ENCODE measurements at places on chromosomes 3 and 15. TPM values are rescaled to one million over a fixed set of nuclear protein-coding genes. Genes with fewer than 3 reads are reported as not detected.

The CLDN16 gene
- 0.15 TPM for total RNA-seq

The RLBP1 gene
- total RNA-seq, result not detected

The HTR3E gene
- total RNA-seq, result not detected

The INSYN1 gene
- total RNA-seq, result 0.35 TPM

The FAM240A gene
- not detected for total RNA-seq

The GOLGA8T gene
- not detected for total RNA-seq

The SPESP1 gene
- not detected for total RNA-seq

The ZMYND10 gene
- total RNA-seq, result 0.08 TPM

The KBTBD8 gene
- 2.9 TPM for total RNA-seq

The PRTG gene
- 2.1 TPM for total RNA-seq

The ACKR4 gene
- total RNA-seq, result not detected

The TEX55 gene
- not detected for total RNA-seq

The FAM174B gene
- total RNA-seq, result 0.14 TPM

The AP3B2 gene
- total RNA-seq, result 0.14 TPM

The ST3GAL6 gene
- 11.9 TPM for total RNA-seq

The CCR1 gene
- total RNA-seq, result 0.35 TPM

The CFAP100 gene
- not detected for total RNA-seq

The TMEM212 gene
- not detected for total RNA-seq

The NFKBIZ gene
- total RNA-seq, result 8.0 TPM

The LYZL4 gene
- not detected for total RNA-seq

The ZIC1 gene
- 20.8 TPM for total RNA-seq

The DNAJB8 gene
- total RNA-seq, result not detected

The PIERCE2 gene
- 6.5 TPM for total RNA-seq

The HHATL gene
- not detected for total RNA-seq

The SLC22A14 gene
- total RNA-seq, result not detected

The FBXO40 gene
- not detected for total RNA-seq

The ACSBG1 gene
- total RNA-seq, result 1.4 TPM

The ILDR1 gene
- total RNA-seq, result not detected

The FURIN gene
- total RNA-seq, result 8.1 TPM

The TNFSF10 gene
- total RNA-seq, result 9.5 TPM

The SMAD6 gene
- total RNA-seq, result 3.4 TPM

The BRPF1 gene
- total RNA-seq, result 10.1 TPM

The MYZAP gene
- 1.5 TPM for total RNA-seq

The LRRC31 gene
- total RNA-seq, result not detected

The LRRIQ4 gene
- total RNA-seq, result not detected

The CEMIP gene
- 0.06 TPM for total RNA-seq

The ZNF620 gene
- not detected for total RNA-seq

The SCAANT1 gene
- not detected for total RNA-seq

The SLC28A2 gene
- total RNA-seq, result not detected

The PRSS50 gene
- total RNA-seq, result not detected

The AGTR1 gene
- 0.53 TPM for total RNA-seq

The WWTR1 gene
- total RNA-seq, result 47.4 TPM

The P2RY1 gene
- 0.90 TPM for total RNA-seq

The OSTN gene
- not detected for total RNA-seq

Data from H4 (cell line).